ENCODE measurements at places on chromosomes 6 and 20.
A peak's percentile ranks its signal among the peaks of the same experiment; 100 is the strongest.

- no peak for DNase-seq
Observed at GRCh38 chr20:21096321-21097043, 9.7 kb downstream of the LINC00237 start.

- no peak for DNase-seq
Observed at GRCh38 chr6:145453376-145453775, 281.9 kb downstream of the EPM2A start.

GRCh38 chr6:66662196-66662595 lies 955.2 kb upstream of the EYS start:
- no peak for DNase-seq

DNA sequence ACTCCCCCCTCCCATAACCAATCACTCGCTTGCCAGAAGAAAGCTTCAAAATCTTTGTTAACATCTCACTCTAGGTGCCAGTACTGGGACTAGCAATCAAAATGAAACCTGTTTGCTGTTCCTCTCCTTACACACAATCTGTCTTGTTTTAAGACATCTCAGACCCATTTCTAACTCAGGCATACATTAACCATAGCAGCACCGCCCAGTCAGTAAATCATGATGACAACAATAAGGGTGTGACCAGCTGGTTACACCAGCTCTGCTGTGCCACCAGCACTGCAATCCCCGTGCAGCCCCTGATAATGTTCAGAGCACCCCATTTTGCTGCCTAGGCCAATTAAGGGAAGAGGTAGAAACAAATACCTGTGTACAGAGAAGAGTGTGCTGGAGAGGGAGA lies 185.2 kb upstream of the TAB2 start:
- DNase-seq = no peak

GRCh38 chr6:73282871-73283270 lies 19.9 kb upstream of the KHDC1 start:
- no peak for DNase-seq

GRCh38 chr6:136535017-136535765 lies 15.0 kb downstream of the MAP7 start:
- no peak for DNase-seq

DNA sequence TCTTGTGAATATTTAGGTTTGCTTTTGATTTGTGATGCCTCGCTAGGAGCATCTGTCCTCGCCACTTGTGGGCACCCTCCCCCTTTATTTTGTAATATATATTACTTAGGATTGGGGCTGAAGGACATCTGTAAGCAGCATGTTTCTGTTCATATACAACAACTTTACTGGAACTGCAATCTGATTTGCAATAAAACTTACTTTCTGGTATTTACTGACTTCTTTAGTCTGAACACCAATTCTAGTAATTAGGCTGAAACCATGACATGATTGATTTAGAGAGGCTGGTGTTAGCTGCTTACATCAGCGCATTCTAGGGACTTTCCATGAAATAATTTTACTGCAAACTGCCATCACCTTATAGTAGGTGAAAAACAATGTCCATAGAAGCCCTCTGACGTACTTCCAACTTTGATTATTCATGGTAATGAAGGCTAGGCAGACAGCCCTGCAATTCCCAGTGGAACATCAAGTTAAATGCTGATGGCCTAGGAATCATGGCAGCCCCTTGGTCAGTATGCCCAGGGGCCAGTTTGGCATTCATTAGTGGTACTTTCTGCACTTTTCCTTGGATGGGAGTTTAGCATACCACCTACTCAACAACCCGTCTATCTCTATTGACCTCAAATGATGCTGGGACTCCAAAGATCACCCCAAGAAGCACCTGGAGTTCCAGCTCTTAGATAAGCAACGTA lies 132.9 kb upstream of the MCHR2 start:
- no peak for DNase-seq

DNA sequence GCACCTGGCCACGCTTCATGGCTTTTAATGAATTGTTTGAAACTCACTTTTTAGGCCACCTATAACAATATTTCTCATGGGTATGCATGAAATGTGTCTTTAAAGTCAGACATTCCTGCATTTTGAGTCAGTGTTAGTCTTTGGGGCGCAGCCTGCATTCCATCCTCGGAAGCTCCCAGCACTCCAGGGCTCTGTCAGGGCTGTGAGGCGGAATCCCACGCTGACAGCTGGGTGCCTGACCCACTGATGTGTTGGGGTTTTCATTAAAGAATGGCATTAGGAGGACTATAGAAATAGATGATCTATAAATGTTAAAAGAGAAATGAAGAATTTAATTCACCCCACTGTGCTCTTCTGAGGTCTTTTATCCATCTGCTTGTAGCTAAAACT lies 16.2 kb upstream of the CLDN20 start:
- DNase-seq = no peak

DNA sequence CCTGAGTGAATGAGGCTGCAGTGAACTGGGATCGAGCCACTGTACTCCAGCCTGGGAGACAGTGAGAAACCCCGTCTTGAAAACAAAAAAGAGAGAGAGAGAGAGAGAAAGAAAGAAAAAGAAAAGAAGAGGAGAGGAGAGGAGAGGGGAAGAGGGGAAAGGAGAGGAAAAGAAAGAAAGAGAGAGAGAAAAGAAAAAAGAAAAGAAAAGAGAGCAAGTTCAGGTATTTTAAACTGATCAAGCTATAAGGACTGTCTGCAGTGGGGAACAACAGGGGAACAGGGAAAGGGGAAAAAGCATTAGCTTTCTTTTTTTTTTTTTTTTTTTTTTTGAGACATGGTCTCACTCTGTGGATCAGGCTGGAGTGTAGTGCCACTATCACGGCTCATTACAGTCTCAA lies 2.5 kb downstream of the CGA start:
- no peak for DNase-seq

DNA sequence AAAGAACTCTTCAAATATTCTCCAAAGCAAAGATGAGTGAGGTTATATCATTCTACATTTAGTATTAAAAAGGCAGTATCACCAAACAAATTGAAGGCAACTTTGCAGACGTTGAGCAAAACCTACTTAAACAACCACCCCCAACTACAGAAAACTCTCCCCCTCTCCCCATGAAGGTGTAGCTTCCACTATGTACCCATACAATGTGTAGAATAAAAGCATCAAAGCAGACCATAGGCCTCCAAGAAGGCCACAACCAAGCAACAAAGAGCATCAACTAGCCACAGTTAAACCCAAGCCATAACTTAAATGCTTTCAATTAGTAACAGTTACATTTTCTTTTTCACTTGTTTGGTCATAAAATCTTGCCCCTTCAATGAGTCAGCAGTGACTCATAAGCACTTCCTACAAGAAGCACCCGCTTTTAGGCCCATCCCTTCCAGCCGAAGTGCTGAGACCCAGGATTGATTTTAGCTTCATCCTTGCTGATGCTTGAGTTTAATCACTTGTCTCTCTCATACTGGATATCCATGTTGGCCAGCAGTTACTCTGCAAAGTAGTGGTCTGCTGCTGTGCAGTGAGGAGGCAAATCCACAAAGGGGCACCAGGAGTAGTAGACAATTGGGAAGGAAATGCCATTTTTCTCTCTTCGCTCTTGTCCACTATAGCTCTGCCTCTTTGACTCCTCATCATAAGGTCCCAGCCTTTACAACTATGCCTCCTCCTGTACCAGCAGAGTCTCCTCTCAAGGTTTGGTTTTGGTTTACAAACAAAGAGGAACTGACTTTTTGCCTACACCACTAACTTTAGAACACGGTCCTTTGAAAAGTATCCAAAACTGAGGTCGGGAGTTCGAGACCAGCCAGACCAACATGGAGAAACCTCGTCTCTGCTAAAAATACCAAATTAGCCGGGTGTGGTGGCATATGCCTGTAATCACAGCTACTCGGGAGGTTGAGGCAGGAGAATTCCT lies 8.4 kb upstream of the NUP153 start:
- DNase-seq = no peak

- no peak for DNase-seq
Observed at GRCh38 chr6:43495409-43495941, 14.7 kb downstream of the LRRC73 start.

- no peak for DNase-seq
Observed at GRCh38 chr6:6736791-6737654, 148.5 kb downstream of the LY86 start.

GRCh38 chr6:75024828-75025227 lies 181.0 kb downstream of the COL12A1 start:
- DNase-seq = no peak

DNA sequence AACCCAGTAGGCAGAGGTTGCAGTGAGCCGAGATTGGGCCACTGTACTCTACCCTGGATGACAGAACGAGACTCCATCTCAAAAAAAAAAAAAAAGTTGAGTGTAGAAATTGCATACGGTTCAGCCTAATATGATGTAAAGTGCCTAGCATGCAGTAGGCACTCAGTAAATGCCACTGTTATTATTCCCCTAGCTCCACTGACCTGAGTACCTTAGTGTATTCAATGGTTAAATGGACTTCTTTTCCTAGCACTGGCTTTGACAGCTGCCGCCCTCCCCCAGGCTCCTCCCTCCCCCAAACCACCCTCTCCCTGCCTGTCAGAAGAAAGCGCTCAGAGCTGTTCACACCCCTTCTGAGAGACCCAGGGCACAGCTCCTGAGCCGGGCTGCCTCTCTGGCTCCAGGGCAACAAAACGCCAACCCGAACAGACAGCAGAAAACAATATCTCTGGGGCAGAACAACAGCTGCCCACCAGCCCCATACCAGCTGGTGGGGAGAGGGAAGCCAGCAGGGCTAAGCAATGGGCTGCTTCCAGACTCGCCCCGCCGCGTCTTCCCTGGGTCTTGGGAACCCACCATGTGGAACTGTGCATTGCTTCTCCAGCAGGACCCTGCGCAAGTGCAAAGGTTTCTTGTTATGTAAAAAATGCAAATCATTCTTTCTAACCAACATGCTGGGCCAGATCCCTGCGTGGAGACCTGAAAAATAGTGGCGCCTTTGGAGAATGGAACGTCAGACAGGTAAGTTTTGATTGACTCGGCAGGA lies 4.5 kb downstream of the CPNE5 start:
- DNase-seq = no peak

GRCh38 chr20:59402681-59403080 lies 102.3 kb downstream of the EDN3 start:
- no peak for DNase-seq

DNA sequence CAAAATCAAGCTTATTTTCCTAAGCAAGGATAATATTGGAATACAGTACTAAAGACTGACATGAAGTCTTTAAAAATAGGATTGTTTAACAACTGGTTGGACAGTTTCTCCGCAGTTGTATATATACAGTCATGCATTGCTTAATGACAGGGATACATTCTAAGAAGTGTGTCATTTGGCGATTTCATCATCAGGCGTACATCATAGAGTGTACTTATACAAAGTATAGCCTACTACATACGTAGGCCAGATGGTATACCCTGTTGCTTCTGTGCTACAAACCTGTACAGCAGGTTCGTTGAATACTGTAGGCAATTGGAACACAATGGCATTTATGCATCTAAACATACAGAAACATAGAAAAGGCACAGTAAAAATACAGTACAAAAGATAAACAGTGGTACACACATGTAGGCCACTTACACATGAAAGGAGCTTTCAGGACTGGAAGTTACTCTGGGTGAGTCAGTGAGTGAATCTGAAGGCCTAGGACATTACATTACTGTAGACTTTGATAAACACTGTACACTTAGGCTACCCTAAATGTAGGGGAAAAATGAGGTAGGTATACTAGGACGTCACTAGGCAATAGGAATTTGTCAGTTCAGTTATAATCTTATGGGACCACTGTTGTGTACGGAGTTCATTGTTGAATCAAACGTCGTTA lies 20.1 kb downstream of the HECA start:
- no peak for DNase-seq

DNA sequence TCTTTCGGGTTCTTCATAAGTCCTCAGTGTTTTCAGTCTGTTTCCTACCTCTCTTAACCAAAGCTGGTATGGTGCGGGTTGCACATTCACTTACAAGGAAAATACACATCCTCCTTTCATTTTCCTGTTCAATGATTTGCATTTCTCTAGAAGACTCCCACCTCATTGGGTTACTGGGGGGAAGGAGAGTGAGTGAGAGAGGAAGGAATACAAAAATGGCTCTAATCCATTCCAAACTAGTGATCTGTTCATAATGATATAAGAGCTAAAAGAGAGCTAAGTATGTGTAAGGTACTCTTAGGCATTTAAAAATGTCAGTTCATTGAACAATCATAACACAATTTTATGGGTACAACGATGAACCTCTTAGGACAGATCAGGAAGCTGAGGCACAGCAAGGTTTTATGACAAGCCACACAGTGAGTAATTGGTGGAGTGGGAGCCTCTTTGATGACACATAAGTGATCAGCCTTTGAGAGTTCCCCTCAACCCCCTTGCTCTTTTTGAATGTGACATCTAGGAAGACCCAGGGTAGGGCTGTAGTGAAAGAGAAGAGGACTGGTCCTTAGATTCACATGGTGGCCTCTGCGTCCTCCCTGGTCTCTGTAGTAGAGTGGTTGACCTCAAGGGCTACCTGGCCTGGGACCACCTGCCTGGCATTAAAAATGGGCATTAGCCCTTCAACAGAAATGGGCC lies 328.4 kb upstream of the SOX4 start:
- no peak for DNase-seq

GRCh38 chr20:17568972-17569521 lies 828 bp upstream of the DSTN start:
- no peak for DNase-seq

GRCh38 chr20:48292806-48293205 lies 507.5 kb upstream of the SULF2 start:
- DNase-seq = no peak

- DNase-seq = no peak
Observed at GRCh38 chr6:126156973-126157372, 170.6 kb downstream of the TRMT11 start.

DNA sequence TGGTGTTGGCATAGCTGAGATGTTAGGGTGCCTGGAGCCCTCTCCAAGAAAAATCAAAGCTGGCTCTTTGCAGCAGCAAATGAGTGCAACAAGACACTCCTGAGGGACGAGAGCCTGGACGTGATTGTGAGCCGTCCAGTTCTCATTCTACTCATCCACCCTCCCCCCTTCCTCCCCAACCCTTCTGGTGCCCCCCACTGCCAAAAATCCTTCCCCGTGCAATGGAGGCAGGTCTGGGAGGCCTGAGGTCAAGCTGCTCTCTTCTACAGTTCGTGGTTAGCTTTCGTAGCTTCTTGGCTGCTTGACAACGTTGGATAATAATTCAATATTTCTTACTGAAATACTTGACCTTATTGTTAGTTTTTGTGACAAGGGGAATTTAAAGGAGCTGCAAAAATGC lies 185.3 kb upstream of the SUPT3H start:
- DNase-seq = no peak

- no peak for DNase-seq
Observed at GRCh38 chr6:90159452-90159851, 137.2 kb downstream of the BACH2 start.

GRCh38 chr6:160028487-160029275 lies 59.8 kb downstream of the IGF2R start:
- no peak for DNase-seq

- DNase-seq = no peak
Observed at GRCh38 chr20:21456207-21456606, 57.7 kb downstream of the NKX2-2 start.

GRCh38 chr6:36068012-36068392 lies 40.4 kb downstream of the MAPK14 start:
- DNase-seq = no peak

- DNase-seq = no peak
Observed at GRCh38 chr6:170178561-170179477, 112.1 kb downstream of the DLL1 start.

- no peak for DNase-seq
Observed at GRCh38 chr6:47680051-47680450, 18.3 kb upstream of the ADGRF4 start.

GRCh38 chr20:35953387-35954199 lies 709 bp downstream of the SCAND1 start:
- peak; percentile 61 for DNase-seq

Data from T-helper 9 cell (primary cell).